ENCODE measurements at places on chromosomes 7 and 10.

DNA sequence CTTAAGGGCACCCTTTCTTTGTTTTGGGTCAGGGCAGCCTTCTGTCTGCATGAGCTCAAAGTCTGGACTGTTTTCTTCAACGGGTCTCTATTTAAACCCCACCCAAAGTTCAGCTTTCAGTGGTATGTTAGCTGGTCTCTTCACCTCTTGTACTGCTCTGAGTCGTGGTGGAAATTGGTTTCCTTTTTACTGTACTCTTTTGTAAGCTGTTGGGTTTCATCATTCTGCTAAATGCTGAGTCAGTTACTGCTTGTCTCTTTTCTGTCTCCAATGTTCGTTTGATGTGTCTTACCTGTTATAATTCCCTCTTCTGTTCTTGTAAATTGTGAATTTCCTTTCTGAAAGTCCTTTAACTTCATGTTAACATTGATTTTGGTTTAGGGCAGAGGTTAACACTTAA lies 64.1 kb upstream of the MALRD1 start:
- no peak for DNase-seq

GRCh38 chr7:15525652-15526263 lies 36.1 kb downstream of the AGMO start:
- DNase-seq = no peak

DNA sequence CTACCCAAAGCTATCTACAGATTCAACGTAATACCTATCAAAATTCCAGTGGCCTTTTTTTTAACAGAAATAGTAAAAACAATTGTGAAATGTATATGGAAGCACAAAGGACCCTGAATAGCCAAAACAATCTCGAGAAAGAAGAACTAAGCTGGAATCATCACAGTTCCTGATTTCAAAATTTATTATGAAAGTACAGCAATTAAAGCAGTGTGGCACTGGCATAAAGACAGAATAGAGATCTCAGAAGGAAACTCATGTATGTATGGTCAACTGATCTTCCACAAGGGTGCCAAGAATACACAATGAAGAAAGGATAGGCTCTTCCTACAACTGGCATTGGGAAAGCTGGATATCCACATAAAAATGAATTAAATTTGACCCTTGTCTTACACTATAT lies 23.2 kb downstream of the PNLIPRP3 start:
- DNase-seq = no peak

GRCh38 chr7:21426286-21427181 lies 1.3 kb upstream of the SP4 start:
- DNase-seq = no peak

DNA sequence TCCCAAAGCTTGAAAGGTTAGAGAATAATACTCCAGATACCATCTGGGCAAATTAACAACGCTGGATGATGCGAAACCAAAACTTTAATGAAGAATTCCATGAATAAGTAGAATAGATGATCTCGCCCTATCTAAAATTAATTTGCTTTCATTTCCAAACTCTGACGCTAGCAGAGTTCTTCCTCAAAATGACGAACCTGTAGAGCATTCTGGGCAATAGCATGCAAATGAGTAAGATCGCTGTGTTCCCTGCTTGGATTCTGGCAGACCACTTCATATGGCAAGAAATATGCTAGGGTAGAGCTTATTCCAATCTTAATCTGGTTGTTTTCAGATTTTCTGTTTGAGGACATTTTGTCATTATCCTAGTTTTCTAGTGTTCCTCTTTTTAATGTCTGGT lies 36.1 kb upstream of the SMNDC1 start:
- no peak for DNase-seq

DNA sequence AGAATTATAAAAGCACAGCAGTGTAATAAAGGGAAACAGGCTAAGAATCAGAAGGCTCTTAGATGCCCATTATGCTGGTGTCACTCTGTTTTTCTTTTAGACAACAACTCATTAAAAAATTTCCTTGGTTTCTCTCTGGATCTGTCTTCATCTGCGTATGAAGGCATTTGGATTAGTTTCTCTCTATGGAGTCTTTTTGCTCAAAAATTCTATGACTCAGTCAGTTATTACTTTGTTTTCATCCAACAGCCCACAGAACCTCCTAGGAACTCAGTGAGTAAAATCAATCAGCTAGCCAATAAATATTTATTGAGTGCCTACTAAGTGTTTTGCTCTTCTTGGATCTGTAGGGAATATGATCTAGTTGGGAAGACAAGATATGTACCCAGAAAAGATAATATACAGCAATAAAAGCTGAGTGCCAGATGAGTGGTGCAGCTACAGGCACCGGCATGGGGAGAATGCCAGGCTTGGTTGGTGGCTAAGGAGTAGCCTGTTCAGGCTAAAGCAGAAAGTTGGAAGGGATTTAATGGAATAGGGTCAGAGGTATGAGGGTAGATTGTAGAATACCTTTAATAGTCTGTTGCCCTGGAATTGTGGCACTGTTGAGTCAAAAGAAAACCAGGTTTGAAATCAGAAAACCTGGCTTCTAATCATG lies 156.2 kb downstream of the LRRC4 start:
- DNase-seq = no peak

DNA sequence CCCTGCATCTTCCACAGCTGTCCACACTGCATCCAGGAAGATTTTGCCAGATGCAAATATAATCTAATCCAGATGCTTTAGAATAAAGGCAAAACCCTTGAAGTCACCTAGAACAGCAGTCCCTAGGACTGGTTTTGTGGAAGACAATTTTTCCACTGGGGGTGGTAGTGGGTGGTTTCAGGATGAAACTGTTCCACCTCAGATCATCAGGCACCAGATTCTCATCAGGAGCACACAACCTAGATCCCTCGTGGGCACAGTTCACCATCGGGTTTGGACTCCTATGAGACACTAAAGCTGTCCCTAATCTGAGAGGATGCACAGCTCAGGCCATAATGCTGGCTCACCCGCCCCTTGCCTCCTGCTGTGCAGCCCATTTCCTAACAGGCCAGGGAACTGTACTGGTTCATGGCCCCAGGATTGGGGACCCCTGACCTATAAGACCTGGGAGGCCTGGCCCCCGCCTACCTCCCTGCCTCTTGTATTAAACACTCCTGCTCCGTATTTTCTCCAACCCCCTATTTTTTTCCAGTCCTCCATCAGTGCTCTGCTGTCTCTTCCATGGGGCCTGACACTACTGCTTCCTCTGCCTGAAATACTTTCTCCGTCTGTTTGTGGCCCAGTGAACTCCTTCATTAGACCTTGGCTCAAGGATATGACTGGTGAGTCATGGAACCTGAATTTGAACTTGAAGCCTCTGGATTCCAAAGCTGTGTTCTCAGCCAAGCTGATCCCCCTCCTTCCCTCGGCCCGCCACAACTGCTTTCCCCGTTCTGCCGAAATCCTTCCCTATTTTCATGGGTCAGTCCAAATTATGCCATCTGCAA lies 79.9 kb upstream of the RHEB start:
- no peak for DNase-seq

GRCh38 chr10:93991596-93992284 lies 2.0 kb upstream of the PLCE1 start:
- DNase-seq = no peak

DNA sequence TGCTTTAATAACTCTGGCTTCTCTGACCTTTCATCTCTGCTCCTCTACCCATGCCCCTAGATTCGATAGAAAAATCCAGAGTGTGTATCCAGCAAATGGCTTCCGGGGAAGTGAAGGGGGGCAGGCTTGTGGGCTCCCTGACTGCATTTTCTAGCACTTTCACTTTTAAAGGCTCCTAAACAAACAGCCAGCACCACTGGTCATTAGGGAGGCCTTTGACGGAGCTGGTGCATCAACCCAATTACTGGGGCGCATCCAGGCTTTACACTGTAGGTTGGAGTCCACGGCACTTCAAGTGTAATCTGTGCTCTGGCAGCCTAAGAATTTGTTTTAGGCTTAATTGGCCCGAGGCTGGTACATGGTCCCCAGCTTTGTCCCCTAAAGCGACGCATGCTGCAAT lies 291.9 kb downstream of the GFRA1 start:
- no peak for DNase-seq

GRCh38 chr7:42175834-42176723 lies 60.9 kb downstream of the GLI3 start:
- DNase-seq = no peak

DNA sequence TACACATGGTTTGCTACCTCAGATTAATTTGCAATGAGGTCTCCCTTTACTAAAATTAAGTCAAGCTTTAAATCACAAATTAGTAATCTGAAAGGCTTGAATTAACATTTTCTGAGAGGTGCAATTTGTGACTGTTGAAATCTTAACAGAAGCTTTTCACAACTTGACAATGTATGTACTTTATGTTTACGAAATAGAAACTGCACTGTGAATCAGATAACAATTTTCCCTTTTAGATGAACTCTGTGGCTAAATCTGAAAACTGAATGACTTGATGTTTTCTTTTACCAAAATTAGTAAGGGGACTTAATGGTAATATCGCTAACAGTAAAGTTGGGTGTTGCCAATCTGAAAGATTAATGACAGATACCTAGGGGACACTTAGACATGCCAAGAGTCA lies 197.6 kb downstream of the RAPGEF5 start:
- DNase-seq = no peak

GRCh38 chr7:4162884-4163564 lies 519.1 kb upstream of the FOXK1 start:
- no peak for DNase-seq

DNA sequence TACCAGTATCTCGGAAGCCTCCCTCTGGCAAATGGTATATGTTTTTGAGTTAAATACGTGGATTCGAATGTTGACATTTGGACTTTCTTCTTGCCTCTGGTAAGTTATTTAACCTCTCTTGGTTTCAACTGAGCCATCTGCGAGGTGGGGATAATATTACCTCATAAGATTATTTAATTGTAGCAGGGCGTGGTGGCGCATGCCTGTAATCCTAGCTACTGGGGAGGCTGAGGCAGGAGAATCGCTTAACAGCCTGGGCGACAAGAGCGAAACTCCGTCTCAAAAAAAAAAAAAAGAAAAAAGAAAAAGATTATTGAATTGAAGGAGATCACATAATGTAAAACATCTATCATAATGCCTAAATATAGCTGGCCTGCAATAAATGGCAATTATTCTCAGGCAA lies 396 bp upstream of the TAF5 start:
- DNase-seq = no peak

DNA sequence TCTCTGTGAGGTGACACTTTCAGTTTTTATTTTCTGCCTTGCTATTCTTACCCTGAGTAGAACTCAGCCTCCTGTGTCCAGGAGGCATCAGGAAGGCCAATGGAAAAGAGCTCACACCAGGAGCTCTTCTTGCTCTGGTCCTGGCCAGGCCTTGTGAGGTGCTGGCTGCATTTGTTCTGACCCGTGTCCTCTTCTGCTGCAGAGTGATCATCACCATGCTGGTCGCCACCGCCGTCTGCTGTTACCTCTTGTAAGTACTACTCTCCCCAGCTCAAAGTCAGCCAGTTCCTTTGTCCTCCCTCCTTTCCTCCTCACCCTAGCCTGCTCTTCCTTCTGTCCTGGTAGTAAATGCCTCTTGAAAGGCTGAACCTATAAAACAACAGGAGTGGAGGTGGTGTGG lies 1.6 kb downstream of the ATP6V0E2 start:
- DNase-seq = no peak

DNA sequence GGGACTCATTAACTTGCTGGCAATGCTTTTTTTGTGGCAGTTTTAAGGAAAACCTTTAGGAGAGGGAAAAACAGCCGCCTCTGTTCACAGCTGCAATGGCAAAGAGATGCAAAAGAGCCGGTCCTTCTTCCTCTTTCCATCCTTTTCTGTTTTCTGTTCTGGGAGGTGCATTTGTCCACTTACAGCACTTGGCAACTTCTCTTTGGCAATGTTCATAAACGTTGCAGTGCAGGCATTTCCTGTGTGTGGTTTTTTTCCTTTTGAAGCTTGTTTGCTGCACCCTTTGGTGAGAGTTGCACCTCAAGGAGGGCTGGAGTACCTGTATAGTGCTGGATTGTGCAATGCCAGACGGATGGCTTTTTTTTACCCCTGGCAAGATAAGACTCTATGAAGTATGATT lies 53.9 kb upstream of the HABP2 start:
- no peak for DNase-seq

- DNase-seq = no peak
Observed at GRCh38 chr7:21412410-21412851, 15.5 kb upstream of the SP4 start.

DNA sequence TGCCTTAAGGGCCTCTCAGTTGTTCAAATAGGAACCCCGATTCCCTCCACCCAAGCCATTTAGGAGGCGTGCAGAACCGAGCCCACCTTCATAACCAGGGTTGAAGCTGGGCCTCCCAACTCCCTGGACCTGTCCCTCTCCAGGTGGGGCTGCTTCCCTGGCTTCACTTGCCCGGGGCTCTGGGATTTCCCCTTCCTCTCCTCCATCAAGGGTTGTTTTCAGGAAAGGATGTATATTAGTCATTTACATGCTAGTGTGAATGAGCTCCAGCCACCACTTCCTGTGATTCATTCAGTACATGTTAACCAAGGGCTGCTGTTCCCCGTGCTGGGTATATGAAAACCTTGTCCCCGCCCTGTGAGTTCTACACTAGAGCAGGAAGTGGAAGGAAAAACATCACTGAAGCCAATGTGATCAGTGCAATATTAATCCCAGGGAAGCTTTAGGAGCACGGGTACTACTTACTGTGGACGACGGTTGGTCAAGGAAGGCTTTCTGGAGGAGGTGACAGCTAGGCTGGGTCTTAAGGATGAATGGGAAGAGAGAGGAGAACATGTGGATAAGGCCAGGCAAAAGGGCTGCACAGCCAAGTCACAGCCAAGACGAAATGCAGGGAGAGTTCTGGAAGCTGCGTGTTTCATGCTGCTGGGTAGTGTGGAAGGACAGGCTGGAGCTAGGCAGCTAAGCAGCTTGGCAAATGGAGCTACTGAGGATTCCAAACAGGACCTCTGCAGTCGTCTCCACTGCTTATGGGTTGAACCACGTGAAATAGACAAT lies 150.1 kb upstream of the SHH start:
- DNase-seq = no peak

GRCh38 chr7:116618338-116619128 lies 53.5 kb upstream of the MET start:
- DNase-seq = no peak

GRCh38 chr10:87038286-87038717 lies 18.2 kb downstream of the FAM25A start:
- no peak for DNase-seq

GRCh38 chr10:118266098-118266748 lies 75.9 kb downstream of the FAM204A start:
- peak; percentile 59 for DNase-seq

GRCh38 chr10:6612371-6612770 lies 32.3 kb upstream of the PRKCQ start:
- DNase-seq = no peak

DNA sequence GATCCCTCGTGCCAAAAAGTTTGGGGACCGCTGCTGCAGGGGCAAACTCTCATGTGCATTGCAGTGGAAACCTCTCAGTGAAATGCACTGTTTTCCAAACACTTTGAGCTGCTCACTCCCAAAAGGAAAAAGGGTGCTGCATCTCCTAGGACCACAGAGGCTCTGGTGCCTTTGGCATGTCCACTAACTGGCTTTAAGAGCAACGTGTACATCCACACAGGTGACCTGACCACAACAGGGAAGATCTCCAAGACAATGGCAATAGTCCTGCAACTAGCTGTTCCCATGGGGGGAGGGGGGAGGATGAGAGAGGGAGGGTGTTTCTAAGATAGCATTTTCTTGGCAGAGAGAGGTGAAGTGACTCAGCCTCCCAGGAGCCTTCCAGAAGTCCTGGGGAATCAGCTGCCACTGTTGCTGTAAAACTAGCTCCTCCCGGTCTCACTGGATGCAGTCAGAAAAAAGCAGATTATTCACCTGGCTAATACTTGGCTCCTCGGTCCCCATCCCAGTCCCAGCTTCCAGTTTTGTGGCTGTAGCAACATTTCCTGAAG lies 181.7 kb downstream of the HECW1 start:
- no peak for DNase-seq

- DNase-seq = no peak
Observed at GRCh38 chr7:3240826-3241430, 60.1 kb upstream of the SDK1 start.

Data from NCI-H774 (cell line).